Stimulated activated CD8-positive, alpha-beta memory T cell treated with anti-CD3 and anti-CD28 coated beads, Interleukin-15, amount 100 ng/mL, for 24 hours (primary cell): ENCODE measurements at places on chromosomes 7 and 10.

DNA sequence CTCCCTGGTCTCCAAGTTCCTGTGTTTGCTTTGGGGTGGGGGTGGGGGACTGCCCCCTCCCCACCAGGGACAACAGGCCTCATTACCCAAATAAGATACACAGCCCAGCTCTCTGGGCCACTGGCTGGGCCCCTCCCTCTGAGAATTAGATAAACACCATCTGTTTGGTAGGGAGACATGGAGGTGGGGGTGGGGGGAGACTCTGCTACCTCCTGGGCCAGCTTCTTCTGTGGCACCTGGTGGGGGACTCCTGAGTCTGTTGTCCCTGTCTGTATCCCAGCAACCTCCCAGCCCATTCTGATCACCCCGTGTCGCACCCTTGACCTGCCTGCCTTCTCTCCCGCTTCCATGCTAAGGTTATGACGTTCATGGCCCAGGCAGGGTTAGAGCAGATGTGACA is 5.8 kb downstream of the MLXIPL start:
- DNase-seq, result no peak

- no peak for DNase-seq
Observed at GRCh38 chr10:58651040-58651439, 138.4 kb downstream of the BICC1 start.

DNA sequence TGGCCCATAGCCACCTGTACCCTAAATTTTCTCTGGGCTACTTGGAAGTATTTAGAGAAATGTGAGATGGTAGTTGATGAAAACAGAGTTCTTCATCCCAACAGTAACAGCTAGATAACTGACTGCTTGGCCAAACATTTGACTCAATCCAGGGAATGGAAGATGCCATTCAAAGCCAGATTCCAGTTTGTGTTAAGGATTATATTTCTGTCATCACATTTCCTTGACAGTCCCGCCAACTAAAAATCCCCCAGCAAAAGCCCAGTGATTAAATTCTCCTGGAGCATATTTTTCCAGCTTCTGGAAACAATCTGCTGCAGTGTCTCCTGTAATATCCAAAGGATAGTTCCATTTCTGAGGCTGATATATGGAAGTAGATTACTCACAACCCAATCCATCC is 45.4 kb upstream of the PTN start:
- no peak for DNase-seq

- no peak for DNase-seq
Observed at GRCh38 chr10:63265222-63265617, 132.1 kb downstream of the NRBF2 start.

- DNase-seq, result no peak
Observed at GRCh38 chr10:78210548-78210947, 176.9 kb downstream of the RPS24 start.

DNA sequence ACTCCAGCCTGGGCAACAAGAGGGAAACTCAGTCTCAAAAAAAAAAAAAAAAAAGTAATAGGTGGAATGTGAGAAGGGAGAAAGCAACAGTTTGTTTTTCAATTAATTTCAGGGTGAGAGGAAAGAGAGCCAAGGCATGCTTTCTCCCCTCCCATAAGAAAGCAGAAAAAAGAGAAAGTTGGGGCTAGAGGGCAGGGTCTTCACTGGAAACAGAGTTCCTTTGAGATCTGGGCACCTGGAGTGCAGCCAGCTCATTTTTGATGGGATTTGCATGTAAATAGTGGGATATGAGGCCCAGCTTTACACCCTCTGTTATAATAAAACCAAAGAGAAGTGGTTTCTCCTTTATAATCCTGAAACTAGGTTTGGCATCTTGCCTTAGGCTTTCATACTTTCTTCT is 13.8 kb upstream of the STOX1 start:
- DNase-seq, result no peak

DNA sequence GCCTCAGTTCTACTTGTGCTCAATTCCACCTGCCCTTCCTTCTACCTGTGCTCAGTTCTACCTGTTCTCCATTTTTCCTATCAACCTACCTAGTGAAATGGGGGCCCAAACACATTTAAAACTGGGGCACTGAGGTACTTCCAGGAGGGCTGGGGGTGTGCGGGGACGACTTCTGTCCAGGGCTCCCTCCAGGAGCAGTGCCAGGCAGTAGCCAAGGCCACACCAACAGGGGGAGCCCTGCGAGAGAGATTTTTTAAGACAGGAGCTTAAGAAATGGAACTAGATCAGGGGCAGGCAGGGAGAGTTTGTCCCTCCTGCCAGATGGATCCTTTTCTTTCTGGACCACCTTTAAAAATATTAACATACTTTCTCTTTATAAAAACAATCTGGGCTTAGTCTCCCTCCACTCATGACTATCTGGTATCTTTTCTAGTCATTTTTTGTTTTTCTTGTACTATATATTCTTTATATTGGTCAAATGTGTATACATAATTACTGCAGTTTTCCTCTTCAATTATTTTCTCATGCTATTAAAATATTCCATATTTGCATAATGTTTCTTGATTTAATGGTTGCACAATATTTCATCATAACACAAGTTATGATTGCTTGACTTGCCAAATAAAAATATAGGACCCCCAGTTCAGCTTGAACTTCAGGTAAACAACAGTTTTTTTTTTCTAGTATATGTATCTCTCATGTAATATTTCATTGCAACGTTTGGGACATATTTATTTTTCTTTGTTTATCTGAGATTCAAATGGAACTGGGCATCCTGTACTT is 47.3 kb upstream of the INSYN2A start:
- DNase-seq, result no peak

DNA sequence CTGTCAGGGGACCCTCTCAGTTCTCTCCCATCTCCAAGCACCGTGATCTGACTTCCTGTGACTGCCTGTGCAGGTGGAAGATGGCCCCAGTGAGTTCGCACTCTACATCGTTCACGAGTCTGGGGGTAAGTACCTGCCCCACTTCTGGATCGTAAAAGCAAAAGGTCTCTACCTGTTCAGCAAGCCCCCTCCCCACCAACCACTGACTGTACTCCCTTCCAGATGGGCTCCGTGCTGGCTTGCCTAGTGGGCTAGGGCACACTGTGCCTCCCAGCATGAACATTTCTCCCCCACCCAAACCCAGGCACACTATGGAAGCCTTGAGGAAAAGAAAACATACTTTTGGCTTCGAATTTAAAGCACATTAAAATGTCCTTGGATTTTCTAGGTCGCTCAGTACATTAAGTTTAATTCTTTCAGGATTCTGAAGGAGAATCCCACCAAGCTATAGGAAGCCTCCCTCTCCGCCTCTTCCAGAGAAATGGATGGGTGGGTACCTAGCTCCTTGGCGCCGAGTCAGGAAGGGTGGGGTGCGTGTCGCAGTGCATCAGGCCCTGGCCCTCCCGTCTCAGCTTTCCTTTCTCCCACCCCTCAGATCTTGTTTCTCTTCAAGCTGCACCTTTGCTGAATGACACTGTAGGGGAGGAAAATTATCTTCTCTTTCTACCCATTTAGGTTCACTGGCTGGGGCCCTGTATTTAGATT is 11.0 kb upstream of the ZNF22 start:
- DNase-seq, result no peak

- DNase-seq, result no peak
Observed at GRCh38 chr7:130334274-130334673, 10.3 kb upstream of the CPA5 start.

DNA sequence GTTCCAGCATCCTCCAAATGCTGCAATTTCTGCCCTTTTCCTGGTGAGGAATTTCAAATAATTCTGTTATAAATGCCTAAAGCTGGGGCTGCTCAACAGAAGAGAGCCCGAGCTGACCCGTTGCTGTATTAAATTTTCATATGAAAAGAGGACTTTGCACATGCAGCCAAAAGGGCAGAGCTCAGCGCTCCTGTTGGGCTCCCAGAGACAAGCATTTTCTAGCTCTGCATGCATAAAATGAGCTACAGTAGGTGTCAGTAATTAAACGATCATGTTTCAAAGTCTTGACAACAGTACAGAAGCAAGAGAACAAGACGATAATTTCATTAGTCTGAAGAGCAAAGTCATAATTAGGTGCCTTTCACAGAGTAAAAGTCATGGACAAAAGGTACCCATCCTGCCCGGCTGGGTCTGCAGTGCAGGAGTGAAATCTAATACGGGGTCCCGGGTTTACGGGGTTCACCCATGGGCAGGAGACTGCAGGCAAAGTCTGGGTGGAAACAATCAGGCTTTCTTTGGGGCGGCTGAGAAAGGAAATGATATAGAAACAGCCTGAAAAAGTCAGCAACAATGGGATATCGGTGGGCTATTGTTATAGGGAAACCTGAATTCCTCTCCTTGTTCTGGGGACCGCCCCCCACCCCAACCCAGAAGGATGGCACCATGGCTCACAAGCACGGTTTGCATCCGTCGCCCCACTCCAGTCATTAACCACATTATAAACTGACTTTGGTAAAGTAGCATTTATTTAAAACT is 66.0 kb downstream of the EBF3 start:
- no peak for DNase-seq

DNA sequence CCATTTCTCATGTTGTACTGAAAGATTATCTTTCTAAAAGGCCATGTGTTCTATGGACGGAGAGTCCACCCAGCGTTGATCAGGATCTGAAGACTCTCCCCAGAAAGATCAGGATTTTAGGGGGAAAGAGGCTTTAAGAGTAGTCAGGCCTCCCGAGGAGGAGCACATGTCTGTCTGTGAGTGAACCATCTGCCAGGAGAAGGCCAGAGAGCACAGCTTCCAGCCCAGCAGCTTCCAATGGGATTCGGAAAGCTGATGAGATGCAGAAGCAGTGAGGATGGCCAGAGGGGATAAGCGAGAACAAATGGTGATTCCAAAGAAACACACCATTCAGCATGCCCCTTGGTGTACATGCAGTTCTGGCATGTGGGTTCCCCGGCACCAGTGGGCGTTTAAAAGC is 88.5 kb upstream of the TCERG1L start:
- DNase-seq, result no peak

DNA sequence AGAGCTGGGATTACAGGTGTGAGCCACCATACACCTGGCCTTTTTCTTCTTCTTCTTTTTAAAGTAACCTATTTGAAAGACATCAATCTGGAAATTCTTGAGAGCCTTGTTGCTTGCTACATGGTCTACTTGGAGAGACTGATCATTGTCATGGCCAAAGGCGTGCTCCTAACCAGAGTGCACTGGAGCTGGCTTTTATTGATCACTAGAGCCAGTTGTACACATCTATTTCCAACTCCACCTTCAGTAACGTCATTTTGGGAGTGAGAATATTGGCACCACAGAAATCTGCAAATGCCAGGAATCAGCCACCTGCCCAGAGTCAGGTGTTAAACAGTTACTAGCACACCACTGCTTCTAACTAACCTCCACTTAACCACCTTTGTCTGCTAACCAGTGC is 735.1 kb downstream of the TYW1 start:
- DNase-seq, result no peak

DNA sequence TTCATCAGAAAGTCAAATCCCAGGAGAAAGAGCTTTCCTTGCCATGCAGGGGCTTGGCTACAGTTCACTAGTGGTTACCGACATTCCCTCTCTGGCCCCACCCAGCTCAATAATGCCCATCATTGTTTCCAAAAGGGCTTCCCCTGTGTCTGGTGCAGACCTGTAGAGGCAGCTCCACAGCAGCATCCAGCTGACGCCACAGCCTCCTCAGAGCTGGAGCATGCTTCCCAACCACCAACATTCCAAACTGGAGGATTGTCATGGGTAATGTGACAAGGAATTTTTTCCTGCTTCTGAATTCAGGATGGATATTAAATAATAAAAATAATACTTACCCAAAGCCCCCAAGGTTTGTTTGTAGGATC is 77.4 kb downstream of the ZNF365 start:
- DNase-seq, result no peak

GRCh38 chr10:77565590-77566023 is 72.0 kb downstream of the KCNMA1 start:
- DNase-seq, result no peak

- no peak for DNase-seq
Observed at GRCh38 chr7:36602934-36603887, 121.1 kb downstream of the AOAH start.
